ENCODE measurements at places on chromosomes 2 and 18.

- DNase-seq = no peak
Observed at GRCh38 chr2:217360781-217361482, 501.1 kb upstream of the TNP1 start.

GRCh38 chr2:220736778-220737177 lies 835.3 kb downstream of the EPHA4 start:
- DNase-seq = no peak

DNA sequence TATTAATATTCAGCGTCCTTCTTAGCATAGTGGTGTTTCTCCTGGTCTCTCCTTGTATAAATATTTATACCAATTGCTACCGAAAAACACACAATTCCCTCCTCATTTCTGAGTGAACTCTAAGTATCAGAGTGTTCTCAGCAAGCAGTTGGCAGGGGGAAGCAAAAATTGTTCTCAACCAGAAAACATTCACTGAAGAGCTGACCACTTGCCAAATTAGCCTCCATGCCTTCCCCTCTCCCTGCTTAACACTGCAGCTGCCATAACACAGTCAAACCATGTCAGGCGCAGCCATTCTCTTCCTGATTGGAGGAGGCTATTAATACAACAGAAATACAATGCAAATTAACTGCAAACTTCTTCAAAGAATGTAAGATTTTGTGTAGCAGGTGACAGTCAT lies 105.0 kb downstream of the COL6A3 start:
- DNase-seq = no peak

GRCh38 chr18:8050616-8051329 lies 483.7 kb downstream of the PTPRM start:
- DNase-seq = no peak

DNA sequence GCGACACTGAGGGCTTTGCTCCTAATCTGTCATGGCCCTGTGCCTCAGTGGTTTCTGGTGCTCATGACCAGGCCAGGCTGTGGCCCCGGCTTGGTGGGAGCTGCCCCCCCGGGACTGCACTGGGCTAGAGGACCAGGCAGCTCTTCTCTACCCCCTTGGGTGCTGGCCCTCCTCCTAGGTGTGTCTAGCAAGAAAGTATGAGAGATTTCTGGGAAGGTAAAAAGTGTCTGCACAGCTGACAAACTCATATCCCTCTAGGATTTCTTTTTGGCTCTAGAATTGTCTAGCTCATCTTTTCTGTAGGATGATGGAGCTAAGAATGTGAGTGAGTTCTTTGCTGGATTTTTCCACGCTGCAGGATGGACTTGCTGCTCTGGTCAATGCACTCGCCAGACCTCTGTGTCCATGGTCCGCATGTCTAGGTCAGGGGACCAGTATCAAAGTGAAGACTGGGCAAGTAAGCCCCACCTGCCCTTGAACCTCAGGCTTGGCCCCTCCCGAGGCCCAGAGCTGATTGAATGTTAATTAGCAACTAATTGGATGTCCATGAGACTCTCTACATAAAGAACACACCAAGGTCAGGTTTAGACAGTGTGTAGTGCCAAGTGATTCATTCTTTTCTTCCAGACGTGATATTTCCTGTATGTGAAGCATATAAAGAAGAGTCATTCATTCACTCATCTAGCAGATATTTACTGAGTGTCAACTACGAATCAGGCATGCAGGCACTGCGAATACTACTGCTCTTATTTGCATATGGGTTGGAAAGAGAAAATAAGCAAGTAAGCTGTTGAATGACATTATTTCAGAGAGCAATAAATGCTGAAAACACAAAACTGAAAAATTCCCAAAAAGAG lies 15.6 kb upstream of the PSD4 start:
- no peak for DNase-seq

GRCh38 chr2:11822746-11823451 lies 76.5 kb downstream of the LPIN1 start:
- no peak for DNase-seq

DNA sequence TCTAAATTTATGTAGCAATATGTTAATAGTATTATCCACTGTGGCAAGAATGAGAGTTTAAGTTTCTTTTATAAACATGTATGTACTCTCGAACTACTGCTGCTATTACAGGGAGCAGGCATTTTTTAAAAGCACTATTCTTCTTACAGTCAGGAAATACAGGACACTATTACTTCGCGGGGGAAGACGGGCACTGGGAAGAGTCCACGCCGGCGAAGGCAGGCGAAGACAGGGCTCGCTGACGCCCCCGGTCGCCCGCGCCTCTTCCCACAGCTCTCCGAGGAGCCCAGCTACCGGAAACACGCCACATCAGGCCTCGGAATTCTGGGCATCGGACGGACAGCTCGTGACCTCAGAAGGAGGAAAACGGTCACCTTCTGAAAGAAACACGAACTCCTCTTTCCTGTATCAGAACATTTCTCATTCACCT lies 90.2 kb downstream of the FAM161A start:
- peak; percentile 65 for DNase-seq

DNA sequence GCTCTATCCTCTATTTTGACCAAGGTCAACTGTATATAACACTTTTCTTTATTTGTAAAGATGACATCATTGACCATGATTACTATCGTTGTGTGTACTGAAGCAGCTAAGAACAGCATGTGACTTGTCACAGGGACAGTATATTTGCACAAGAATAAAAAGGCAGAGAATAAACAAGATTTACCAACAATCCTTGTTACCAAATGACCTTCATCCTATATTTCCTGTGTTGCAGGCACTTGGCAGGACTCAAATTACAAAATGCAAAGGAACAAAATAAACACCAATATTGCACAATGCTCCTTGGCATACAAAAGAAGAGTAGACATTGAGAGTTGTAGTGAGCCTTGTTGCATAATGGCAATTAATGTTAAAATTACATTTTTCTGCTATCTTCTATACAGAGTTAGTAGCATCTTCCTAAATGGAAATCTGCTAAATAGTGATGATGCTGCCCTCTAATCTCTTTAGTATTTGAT lies 61.8 kb downstream of the RFTN2 start:
- no peak for DNase-seq

DNA sequence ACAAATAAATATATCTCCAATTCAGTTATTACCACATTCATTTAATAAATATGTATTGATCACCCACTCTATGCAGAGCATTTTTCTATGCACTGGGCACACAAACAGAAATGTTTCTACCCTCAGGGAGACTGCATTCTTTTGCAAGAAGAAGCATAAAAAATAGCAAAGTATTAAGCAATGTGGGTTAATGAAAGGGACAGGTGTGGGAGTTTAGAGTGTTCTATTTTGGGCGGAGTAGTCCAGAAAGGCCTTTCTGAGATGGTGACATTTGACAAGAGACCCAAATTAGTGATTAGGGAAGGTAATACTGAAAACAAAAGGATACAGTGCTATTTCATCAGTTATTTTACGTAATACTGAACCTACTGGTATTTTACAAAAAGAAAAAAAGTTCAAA lies 394.3 kb upstream of the CHST9 start:
- DNase-seq = no peak

- no peak for DNase-seq
Observed at GRCh38 chr2:46306330-46306751, 9.1 kb downstream of the EPAS1 start.

- DNase-seq = no peak
Observed at GRCh38 chr2:22221006-22221405, 1097.2 kb downstream of the TDRD15 start.

- DNase-seq = no peak
Observed at GRCh38 chr2:121627525-121628050, 21.7 kb downstream of the CLASP1 start.

- no peak for DNase-seq
Observed at GRCh38 chr18:62128157-62128556, 58.7 kb downstream of the PIGN start.

- no peak for DNase-seq
Observed at GRCh38 chr2:234258562-234259141, 208.2 kb downstream of the SPP2 start.

GRCh38 chr2:142758973-142759372 lies 118.5 kb upstream of the KYNU start:
- DNase-seq = no peak

GRCh38 chr2:195360242-195360641 lies 296.8 kb upstream of the SLC39A10 start:
- DNase-seq = no peak

DNA sequence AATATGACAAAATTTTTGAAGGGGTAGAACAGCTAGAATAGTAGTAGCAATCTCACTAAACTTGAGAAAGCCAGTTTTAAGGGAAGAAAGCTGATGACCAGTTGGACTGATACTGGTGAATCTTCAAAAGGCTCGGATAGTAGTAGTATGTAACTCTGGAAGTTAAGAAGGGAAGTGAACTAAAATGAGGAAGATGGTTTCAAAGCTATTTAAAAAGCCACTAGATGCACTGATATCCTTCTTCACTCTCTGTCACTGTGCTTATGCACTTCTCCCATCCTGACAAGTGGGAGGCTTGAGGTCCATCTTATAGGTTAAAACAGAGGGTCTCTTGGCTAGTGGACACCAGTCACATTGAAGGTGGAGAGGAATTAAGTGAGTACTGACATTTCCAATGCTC lies 141.1 kb downstream of the NCOA1 start:
- no peak for DNase-seq

DNA sequence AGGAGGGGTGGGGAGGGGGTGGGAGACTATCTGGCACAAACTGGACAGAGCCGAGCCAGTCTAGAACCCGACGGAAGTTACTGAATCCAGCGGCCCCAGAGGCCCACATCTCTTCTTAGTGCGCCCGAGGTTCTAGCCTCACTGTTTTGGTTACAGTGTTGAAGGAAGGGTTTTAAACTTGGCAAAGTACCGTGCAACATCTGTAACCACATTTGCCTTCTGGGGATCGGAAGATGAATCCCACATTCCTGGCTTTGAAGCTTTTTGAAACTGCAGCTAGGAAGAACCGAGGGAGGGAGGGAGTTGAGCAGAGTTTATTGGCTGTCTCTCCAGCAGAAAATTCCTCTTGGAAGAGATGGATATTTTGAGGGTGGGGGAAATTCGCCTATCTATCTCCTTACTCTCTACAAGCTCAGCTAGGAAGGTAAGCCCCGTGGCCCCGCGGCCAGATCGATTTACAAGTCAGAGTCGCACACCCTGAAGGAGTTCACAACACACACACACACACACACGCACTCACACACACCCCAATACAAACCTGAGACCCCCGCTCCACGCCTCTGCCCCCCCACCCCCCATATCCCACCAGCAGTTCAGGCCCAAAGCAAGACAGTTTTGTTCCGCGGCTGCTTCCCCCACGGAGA lies 1.0 kb downstream of the ACVR1 start:
- DNase-seq = no peak

- DNase-seq = no peak
Observed at GRCh38 chr18:44767807-44768206, 87.1 kb downstream of the SETBP1 start.

- no peak for DNase-seq
Observed at GRCh38 chr2:10252661-10253060, 50.0 kb upstream of the HPCAL1 start.

GRCh38 chr2:83686863-83687262 lies 772.2 kb downstream of the SUCLG1 start:
- DNase-seq = peak; percentile 32
